ENCODE measurements at places on chromosomes 11 and 22.

- DNase-seq, result no peak
Observed at GRCh38 chr11:21614961-21615360, 577.9 kb upstream of the ANO5 start.

GRCh38 chr22:35215993-35216392 lies 41.3 kb upstream of the HMGXB4 start:
- DNase-seq, result no peak

DNA sequence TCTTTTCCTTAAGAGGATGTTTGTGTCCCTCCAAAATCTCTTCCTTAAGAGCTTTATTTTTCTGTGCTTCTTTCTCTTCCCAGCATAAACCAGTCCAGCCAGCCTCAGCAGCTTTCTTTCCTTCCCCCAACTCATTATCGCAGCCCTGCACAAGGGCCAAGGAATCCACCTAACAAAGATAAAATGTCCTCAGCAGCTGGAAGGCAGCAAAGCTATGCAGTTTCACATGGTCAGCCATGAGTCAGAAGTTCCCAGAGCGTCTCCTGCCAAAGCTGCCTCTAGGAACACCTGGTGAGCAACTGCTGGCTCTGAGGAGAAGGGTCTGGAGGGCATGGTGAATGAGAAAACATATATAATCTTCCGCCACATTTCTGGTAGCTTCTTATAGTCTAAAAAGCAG lies 45.3 kb upstream of the HMGXB4 start:
- peak; percentile 10 for DNase-seq

GRCh38 chr11:107695446-107695845 lies 16.4 kb downstream of the SLN start:
- DNase-seq, result no peak

- no peak for DNase-seq
Observed at GRCh38 chr11:14240221-14240620, 118.8 kb downstream of the RRAS2 start.

DNA sequence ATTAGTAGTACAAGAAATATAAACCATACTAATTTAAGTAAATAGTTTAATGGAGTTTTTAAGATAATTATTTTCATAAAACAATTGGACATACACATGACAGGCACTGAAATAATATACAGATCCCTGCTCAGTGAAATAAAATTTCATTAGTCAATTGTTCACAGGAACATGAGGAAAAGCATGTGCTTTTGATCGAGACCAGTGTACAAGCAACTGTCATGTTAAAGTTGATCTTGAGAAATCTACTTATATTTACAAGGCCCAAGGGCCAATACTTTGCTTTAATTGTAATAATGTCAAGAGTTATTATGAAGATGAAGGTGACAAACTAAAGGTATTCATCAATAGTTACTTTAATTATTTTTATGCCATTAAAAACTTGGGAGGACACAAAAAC lies 792.7 kb upstream of the LUZP2 start:
- no peak for DNase-seq

DNA sequence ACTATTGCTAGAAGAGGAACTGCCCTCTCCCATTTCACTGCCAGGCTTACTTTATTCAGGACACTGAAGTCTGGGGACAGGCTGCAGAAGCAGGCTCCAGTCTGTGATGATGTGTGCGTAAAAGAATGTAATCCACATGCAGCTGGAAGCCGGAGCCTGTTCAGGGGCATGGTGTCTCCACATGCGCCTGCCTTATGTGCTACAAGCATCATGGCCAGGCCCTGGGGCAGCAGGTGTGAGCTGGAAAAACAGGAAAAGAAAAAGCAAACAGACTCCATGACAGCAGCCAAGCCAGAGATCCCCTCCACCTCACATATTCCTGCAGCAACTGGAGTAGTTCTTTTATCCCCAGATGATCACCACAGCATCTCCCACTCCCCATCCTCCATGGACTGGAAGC lies 33.4 kb downstream of the ARFGAP2 start:
- no peak for DNase-seq

DNA sequence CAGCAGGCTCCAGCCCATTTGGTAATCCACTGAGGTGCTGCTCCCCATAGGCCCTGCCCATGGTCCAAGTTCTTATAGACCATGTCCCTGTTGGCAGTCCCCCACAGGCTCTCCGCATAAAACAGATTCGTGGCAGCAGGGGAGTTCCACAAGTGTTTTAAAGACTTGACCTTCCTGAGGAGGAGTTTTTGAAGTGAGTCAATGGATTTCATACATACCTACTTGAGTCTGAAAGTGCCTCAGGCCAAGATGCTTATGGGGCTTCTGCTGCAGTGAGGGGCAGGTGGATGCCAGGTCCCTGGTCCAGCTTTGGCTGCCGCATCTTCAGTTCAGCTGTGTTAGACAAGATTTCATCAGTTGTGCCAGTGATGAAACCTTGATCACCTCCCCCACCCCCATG lies 43.3 kb downstream of the CABIN1 start:
- no peak for DNase-seq

DNA sequence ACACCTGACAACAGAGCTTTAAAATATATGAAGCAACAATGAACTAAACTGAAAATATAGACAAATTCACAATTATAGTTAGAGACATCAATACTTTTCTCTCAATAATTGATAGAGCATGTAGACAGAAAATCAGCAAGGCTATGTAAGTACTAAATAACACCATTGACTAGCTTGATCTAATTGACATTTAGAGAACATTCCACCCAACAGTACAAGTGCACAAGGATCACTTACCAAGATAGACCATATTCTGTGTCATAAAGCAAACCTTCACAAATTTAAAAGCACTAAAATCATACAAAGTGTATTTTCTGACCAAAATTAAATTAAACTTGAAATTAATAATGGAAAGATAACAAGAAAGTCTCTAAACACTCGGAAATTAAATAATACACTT lies 562.5 kb downstream of the INSC start:
- no peak for DNase-seq

All from hematopoietic multipotent progenitor cell treated with erythropoietin and hydrocortisone succinate and interleukin-3 and kit ligand, for 17 days (in vitro differentiated cells).